Fibroblast of mammary gland (primary cell): ENCODE measurements at places on chromosomes 6 and 20.

- DNase-seq: peak; percentile 79
Observed at GRCh38 chr6:129498541-129498940, 211.4 kb downstream of the ARHGAP18 start.

- no peak for DNase-seq
Observed at GRCh38 chr6:66965227-66965626, 1258.2 kb upstream of the EYS start.

GRCh38 chr6:144696610-144697368 is 411.7 kb downstream of the UTRN start:
- peak; percentile 25 for DNase-seq

GRCh38 chr20:63402860-63403220 is 41.7 kb upstream of the CHRNA4 start:
- no peak for DNase-seq

DNA sequence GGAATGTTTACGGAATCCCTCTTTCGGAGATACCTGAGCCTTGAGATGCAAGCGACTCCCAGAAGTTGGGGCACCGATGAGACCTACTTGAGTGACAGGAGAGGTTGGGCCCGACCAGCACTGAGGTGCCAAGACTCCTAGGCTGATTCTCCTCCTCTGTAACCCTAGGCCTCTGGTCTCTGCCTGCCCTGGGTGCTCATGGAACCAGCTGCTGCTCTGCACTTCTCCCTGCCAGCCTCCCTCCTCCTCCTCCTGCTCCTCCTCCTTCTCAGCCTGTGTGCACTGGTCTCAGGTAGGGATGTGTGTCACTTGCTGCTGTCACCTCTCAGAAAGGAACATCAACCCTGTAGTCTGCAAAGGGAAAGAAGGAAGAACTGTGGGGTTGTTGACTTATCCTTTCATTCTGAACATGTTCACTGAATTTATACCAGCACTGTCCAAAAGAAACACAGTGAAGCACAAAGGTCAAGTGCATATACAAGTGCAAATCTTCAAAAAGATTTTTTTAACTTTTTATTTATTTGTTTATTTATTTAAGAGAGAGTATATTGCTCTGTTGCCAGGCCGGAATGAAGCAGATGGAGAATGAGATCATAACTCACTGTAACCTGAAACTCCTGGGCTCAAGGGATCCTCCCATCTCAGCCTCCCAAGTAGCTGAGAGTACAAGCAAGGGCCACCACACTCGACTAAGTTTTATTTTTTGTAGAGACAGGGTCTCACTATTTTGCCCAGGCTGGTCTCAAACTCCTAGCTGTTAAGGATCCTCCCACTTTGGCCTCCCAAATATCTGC is 913 bp downstream of the BTN2A2 start:
- peak; percentile 78 for DNase-seq

GRCh38 chr6:168105813-168106632 is 27.0 kb upstream of the FRMD1 start:
- no peak for DNase-seq

GRCh38 chr20:34511891-34512265 is 4.3 kb upstream of the DYNLRB1 start:
- DNase-seq: no peak

DNA sequence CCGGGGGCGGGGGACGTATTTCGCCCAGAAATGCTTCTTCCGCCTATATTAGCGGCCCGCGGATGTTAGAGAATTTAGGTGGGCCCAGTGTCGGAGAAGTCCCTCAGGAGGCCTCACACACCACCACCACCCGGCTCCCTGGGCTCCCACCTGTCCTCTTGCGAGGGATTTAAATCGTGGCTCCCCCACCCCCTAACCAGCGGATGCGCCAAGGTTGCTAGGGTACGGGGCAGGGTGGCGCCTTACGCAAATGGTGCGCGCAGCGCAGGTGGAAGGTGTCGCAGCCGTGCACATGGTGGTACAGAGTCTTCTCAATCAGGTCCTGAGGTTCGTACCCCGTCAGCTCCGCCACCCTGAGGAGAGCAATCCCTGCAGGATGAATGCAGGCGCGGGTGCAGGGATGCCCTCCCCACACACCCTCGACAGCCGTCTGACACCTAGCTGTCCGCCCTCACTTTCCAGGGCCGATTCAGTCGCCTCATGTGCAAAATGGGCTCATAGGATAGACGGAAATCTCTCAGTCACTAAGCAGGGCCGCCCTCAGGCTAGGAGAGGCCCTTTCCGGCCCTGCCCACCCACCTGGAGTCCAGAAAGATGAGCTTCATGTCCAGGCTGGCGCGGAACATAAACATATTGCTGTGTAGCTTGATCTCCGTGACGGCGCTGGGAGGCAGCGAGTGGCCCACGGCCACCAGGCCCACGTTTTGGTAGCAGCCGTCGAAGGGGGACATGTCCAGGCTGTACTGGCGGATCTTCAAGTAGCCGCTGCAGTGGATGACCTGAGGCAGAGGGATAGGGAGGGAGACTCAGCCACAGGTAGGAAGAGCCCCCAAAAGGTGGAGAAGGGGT is 16.6 kb downstream of the SIM1 start:
- DNase-seq: no peak

DNA sequence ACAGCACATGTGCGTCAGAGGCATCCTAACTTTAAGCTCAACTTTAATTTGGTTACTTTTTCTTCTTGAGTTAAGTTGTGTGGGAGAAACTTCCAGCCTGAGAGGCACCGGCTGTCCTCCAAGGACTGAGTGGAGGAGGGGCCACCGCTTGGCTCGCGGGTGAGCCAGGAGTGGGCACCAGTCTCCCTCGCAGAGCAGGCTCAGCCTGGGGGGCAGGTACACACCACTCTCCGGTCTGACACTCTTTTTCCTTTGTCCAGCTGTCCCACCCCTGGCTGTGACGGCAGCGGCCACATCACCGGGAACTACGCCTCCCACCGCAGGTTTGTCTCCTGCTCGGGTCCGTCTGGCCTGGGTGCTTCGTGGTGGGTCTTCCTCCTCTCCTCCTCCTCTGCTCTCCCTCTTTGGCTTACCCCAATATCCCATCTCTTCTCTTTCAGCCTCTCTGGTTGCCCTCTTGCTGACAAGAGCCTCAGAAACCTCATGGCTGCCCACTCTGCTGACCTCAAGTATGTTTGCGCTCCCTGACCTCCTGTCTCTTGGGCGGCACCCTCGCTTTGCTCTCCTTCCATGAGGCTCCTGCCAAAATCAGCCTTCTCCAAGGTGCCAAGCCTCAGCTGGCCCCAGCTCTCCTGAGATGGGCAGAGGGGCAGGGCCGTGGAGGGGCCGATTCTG is 32.6 kb upstream of the PCMTD2 start:
- no peak for DNase-seq

- no peak for DNase-seq
Observed at GRCh38 chr6:29710281-29710941, 12.8 kb upstream of the HLA-F start.

- no peak for DNase-seq
Observed at GRCh38 chr20:62717933-62718332, 9.3 kb downstream of the NTSR1 start.

GRCh38 chr6:138824482-138825144 is 28.7 kb downstream of the ECT2L start:
- DNase-seq: peak; percentile 18

DNA sequence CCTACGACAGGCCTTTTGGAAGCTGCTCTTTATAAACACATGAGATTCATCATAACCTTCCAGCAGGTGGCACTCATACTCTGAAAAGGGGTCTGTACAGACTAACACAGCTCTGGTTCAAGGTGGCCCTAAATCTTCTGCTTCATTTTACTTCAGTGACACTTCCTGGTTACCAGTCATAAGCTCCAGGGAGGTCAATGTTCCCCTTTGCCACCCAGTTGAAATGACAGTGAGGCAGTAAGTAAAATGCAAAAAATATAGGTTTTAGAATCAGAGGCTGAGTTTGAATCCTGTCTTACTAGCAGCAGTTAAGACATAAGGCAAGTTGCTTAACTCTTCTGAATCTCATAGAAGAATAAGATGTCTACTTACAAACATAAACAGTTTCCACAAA is 132.8 kb downstream of the CDK19 start:
- peak; percentile 87 for DNase-seq

- DNase-seq: no peak
Observed at GRCh38 chr20:24022621-24023180, 34.1 kb upstream of the GGTLC1 start.

DNA sequence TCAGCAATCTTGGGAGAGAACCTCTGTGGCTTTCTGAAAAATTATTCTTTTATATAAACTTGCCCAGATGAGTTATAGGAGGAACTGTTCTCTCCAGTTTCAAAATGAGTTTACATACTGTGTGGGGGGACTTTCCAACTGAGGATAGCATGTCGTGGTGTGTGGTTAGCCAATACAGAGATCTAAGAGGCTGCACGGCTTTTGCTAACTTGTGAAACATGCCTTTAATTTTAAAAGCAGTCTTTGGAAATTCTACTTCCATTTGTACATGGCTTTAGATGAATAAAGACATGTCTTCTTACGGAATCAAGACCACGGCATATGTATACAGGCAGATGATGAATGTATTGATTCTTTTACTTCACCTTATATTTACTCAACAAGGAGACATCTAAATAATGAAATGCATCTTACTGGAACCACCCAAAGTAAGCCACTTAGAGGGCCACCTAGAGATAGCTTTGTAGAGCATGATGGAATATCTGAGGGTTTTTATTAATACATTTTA is 39.8 kb downstream of the HIVEP1 start:
- no peak for DNase-seq

DNA sequence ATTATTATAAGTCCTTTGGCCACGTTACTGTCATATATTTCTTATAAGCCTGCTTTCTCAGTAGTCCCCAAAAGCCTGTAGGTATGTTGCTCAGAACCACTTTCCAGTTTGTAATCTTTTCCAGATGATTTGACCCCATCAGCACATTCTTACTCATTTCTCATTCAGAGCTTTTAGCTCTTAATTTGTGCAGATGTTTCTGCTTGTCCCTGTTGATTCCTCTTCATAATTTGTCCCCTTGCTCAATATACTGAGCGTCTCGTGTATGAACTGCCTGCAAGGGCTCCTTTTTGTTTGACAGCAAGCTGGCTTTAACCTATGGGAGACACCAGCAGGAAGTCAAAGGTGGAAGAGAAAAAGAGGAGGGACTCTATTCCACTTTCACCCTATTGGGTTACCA is 733.8 kb upstream of the GJE1 start:
- DNase-seq: peak; percentile 70

GRCh38 chr20:31682927-31683326 is 39.7 kb downstream of the BCL2L1 start:
- DNase-seq: no peak

DNA sequence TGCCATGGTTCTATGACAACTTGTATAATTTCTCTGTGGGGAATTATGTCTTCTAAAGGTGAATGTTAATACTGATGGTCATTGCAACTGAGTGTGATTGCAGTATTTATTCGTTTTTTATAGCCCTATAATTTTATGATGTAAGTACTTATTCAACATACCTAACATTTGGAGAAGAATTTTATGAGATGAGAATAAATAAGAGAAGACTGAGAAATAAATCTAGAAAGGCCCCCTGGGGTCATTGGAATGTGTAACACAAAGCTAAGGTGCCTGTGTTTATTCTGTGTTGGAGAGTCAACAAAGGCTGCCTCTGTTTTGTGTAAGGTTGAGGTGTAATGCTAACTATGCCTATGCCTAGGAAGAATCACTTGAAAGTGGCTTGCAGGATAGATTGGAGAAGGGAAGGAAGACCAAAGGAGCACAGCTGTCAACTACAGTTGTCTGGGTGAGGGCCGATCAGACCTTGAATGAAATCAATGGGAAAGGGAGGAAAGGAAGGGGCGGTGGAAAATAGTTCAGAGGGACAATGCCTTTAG is 1076.7 kb downstream of the KIF16B start:
- DNase-seq: no peak

DNA sequence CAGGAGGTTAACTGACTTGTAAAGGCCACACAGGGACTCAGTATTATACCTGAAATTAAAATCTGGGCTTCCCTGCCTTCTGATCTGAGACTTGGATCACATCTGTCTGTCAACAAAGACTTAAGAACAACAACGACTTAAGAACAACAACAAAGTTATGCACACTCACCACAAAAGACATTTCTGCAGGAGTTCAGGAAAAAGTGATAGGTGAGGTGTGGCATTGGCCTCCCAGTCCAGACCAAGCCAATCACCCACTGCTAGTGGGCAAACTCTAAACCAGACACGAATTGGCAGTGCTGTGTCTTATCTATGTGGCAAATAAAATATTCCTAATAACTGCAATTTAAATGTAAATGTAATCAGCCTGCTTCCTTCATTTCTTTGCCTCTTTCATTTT is 61.3 kb downstream of the PRDM1 start:
- DNase-seq: no peak

GRCh38 chr20:58690396-58691135 is 2.0 kb upstream of the NPEPL1 start:
- DNase-seq: peak; percentile 78

DNA sequence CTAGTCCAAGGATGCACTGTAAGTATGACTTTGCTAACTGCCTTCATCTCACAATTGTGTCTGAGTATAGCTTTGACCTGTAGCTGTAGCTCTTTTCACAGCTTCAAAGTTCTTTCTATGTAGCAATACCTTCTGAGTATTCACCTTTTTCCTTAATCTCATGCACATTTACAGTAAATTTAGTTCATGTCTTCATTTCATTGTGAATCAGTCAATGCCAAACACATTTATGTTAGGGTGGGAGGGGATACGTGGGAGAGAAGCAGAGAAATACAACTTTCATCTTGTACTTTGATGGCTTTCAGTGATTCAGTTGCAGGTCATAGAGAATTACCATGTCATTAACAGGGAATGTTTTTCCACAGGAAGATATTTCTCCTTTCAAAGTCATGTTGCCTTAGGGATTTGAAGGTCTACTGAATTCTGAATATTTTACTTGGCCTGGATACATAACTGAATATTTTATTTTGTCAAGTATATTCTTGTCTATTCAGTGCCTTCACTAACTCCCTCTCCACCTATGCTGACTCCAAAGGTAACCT is 119.2 kb downstream of the TINAG start:
- peak; percentile 51 for DNase-seq

GRCh38 chr20:35295674-35296073 is 3.4 kb upstream of the FAM83C start:
- no peak for DNase-seq

- no peak for DNase-seq
Observed at GRCh38 chr6:133359256-133359655, 118.1 kb downstream of the EYA4 start.

DNA sequence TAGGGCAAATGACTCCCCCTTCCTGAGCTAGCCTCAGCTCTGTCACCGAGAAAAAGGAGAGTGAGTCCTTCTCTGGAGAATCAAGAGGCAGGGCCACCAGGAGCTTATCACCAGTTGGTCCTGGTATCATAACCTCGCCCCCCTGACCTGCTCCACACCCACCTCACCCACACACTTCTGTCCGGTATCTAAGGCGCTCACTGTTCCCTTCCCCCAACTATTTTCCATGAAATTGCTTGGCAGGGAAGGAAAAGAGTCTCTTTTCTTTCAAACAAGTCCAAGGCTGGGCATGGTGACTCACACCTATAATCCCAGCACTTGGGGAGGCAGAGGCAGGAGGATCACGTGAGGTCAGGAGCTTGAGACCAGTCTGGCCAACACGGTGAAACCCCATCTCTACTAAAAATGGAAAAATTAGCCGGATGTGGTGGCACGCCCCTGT is 77.6 kb downstream of the ZMYND8 start:
- DNase-seq: peak; percentile 61
